ENCODE measurements at places on chromosomes 16 and 17.

- no peak for DNase-seq
These were observed at the start of gene ACSF3 for GRCh38 chr16:89093602-89094251. Gene ACSF3 (plus strand): TSS chr16:89093852. CDS start chr16:89100682, 6,830 bp downstream.

DNA sequence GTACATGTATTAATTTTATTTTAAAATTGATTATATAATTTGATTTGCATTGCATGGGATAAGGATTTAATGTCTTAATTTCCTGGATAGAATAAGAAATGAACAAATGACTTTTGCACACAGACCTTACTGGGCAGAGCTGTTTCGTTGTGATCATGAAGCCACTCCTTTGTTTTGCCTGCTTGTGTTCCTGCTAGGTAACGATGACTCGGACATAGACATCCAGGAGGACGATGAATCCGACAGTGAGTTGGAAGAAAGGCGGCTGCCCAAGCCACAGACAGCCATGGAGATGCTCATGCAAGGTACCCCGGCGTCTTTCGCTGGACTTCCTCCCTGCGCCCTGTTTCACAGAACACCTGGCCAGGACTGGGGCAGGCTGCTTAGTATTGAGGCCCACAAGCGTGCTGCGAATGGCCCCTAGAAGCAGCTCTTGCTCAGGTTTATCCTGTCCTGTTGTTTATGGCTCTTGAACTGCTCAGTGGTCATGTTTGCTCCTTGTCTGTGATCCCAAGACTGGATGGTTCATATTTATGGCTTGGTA, 29.6 kb downstream of the CLUAP1 start:
- no peak for DNase-seq

DNA sequence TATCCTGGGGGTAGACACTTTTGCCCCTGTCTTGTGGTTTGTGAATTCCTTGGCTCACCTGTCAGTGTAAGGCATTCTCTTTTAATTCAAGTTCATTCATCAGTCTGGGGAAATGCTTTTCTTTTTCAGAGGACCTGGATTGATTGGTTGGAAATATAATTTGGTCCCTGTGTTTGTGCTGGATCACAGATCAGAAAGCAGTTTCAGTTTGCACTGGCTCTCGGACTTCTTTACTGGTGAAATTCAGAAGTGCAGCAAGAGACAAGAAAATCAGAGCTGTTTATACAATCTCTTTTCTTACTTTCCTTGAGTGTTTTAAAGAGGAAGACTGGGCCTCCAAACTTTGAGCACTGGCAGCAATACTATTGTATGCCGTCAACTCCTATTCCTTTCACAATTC, 161.8 kb upstream of the KCNJ16 start:
- DNase-seq = no peak

DNA sequence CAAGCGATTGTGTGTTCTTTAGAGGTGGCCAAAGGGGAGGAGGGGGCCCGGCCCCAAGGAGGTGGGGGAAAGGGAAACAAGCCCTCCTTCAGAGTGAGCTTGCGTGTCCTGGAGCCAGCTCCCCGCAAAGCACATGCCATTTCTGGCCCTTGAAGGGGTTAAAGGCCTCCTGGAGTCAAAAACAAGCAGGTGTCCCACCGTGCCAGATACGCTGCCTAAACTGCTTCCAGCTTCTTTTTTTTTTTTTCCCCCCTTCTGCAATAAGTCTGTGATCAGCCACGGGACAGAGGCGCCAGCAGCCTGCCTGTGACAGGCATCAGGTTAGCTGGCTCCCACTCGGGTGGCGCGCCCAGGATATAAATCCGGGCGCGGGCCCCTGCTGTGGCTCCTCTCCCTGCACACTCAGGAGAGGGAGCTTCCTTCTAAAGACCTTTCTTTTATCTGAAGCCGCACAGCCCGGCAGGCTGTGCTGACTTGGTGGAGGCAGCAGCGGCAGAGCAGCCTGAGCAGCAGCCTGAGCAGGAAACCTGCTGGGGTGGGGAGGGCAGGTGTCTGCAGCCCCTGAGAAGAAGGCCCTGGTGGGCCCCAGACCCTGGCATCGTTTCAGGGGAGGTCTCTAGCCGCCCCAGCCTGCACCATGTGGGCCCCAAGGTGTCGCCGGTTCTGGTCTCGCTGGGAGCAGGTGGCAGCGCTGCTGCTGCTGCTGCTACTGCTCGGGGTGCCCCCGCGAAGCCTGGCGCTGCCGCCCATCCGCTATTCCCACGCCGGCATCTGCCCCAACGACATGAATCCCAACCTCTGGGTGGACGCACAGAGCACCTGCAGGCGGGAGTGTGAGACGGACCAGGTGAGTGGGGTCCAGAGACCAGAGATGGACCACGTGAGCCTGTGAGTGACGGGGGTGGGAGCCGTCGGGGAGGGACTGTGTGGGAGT, at the start of gene WFIKKN2:
Gene WFIKKN2, plus strand, starts transcription at position 286 of the 934 bp plus-strand sequence. Its CDS starts 352 bp downstream, at position 638.
- DNase-seq = no peak

DNA sequence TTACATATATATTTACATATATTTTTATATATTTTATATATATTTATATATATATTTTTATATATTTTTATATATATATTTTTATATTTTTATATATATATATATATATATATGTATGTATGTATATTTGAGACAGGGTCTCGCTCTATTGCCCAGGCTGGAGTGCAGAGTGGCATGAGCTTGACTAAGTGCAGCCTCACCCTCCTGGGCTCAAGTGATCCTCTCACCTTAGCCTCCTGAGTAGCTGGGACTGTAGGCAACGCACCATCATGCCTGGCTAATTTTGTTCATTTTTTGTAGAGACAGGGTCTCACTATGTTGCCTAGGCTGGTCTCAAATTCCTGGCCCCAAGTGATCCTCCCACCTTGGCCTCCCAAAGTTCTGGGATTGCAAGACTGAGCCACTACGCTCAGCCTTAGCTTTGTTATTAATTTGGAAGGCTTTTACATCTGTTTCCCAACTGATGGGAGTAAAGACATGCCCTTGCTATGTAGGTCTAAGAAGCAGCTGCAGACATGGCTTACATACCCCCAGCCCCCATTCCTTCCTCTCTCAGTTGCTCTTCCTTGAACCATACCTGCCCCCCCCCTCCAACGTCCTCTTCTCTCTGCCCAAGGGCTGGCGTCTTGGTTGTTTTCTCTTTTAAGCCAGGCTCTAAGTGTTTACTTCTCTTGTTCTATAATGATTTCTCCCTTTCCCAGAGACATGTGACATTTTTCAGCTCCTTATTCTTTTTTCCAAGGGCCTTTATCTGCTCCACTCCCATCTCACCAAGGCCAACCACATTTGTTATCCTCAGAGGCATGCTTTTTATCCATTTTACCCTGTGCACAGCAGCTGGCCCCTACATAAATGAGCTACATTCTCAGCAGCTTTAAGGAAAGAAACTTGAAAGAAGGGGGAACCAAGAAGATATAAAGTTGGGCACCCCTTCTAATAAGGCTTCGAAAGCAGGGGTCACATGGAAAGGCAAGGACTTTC, 64.2 kb upstream of the ATF7IP2 start:
- DNase-seq = no peak

GRCh38 chr17:56812901-56813388, 20.8 kb downstream of the C17orf67 start:
- DNase-seq = peak; percentile 5

DNA sequence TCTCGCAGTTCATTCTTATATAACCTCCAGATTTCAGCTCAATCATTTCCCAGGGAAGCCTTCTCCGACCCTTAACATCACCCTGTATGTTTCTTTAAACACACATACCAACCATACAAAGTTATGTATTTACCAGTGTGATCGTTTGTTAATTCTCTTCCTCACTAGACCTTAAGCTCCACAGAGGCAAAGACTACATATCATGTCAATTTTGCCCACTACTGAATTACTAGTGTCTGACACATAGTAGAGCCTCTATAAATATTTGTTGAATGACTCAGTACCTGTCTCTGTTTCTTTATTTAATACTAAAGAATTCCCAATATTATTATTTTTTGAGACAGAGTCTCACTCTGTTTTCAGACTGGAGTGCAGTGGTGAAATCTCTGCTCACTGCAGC, 137.2 kb downstream of the SHISA9 start:
- DNase-seq = no peak

DNA sequence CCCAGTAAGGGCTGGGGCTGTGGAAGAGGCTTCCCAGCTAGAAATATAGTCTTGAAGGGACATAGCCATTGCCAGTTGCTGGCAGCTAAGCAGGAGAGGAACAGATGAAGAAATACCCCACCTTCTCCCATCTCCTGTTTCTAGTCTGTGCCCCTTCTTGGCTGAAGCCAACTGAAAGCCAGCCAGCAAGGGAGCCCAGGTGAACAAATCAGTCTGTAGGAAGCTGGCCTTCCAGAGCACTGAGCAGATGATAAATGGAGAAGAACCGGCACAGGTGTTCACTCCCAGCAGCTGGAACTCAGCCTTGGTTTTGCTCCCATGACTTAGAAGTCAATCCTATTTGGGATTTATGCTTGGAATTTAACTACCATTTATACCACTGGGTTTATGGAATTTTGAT, 69.2 kb upstream of the DHX40 start:
- DNase-seq = no peak

DNA sequence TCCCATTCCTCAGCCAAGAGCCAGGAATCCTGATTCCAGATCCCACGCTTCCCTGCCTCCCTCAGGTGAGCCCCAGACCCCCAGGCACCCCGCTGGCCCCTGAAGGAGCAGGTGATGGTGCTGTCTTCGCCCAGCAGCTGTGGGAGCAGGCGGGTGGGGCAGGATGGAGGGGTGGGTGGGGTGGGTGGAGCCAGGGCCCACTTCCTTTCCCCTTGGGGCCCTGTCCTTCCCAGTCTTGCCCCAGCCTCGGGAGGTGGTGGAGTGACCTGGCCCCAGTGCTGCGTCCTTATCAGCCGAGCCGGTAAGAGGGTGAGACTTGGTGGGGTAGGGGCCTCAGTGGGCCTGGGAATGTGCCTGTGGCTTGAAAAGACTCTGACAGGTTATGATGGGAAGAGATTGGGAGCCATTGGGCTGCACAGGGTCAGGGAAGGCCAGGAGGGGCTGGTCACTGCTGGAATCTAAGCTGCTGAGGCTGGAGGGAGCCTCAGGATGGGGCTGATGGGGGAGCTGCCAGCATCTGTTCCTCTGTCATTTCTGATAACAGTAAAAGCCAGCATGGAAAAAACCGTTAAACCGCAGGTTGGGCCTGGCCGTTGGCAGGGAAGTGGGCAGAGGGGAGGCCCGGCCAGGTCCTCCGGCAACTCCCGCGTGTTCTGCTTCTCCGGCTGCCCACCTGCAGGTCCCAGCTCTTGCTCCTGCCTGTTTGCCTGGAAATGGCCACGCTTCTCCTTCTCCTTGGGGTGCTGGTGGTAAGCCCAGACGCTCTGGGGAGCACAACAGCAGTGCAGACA, at the start of gene SPN:
Gene SPN, plus strand, starts transcription at position 232 of the 791 bp plus-strand sequence. Its CDS starts 482 bp downstream, at position 714.
- DNase-seq = no peak

GRCh38 chr17:54046570-54046969, 223.8 kb downstream of the KIF2B start:
- no peak for DNase-seq

- no peak for DNase-seq
These were observed 162.6 kb upstream of the XYLT1 start for GRCh38 chr16:17633181-17633951.

- DNase-seq = no peak
These were observed 8.5 kb downstream of the NR1D1 start for GRCh38 chr17:40091691-40092397.

DNA sequence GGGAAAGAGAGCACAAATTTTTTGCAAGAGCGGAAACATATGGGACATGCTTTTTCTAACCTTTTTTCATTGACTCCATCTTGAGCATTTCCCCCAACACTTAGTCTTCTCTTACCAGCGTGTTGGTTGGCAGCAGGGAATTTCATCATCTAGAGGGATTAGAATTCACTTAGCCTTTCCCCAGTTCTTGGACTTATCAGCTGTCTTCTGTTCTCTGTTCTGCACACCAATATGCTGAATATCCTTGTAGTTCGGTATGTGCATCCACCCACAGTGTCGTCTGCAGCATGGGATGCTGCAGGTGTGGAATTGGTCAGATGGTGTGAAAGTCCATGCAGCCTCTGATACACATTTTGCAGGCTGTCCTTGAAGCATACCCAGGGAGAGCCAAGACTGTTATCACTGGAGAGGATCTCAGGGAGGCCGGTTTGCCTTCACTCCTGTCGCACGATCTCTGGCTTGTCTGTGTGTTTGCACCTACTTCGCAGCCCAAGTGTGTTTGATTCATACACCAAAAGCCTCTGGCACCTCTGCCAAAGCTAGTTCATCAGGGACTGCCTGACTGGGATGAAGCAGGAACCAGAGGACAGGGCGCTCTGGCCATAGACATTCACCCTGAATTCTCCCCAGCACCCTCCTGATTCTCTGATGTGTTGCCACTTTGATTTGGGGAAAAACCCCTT, 93.3 kb downstream of the SOCS1 start:
- no peak for DNase-seq

GRCh38 chr16:57510016-57510871, 24.0 kb upstream of the DOK4 start:
- DNase-seq = no peak

DNA sequence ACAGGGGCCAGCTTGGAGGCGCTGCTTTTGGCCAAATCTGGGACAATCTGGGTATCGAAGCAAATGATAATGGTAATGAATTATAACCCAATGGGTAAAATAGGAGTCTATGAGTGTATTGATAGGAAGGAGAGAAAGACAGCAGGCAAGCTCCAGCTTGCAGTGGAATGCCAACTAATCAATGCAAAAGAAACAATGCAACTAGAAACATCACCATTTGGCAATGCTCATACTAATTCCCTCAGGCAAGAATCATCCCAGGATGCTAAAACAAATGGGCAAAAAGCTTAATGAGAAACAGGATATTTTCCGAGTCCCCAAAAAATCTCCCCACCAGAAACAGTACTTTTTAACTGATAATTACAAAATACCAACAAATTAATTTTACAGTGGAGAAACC, 64.7 kb downstream of the ADCY9 start:
- DNase-seq = no peak

DNA sequence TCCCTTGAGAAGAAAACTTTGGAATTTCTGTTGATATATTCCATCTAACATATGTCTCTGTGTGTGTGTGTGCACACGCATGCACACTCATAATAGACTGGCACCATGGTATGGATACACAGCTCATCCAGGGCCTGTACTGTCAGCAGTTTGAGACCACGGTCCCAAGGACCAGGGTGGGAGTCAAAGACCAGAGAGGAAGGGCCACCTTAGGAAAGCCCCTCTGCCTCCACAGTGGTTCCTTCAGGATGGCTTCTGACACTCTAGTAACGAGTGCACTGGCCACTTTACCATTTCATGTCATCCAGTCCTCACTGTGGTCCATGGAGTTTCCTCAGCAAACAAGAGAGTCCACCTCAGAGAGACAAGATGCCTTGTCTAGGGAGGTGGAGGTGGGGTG, 81.8 kb downstream of the PLD6 start:
- DNase-seq = no peak

DNA sequence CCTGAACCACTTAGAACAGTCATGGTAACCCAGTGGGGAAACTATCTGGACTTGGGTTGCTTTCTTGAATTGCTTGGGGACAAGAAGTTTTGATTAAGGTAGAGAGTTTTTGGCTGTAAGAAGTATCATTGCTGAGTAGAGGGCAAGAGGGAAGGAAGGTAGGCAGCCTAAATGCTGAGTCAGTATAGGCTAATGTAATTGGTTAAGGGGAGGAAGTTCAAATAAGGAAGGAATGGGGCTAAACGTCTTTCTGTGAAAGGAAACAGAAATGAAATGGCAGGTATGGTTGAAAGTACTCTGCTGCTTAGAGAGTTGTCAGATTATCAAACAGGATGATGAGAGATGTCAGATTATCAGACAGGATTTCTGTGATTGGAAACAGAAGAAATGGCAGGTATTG, 20.3 kb downstream of the KPNB1 start:
- no peak for DNase-seq

Measured in NCI-H446 treated with DMSO at 0.1 percent for 48 hours (cell line).